ENCODE measurements at places on chromosomes 12 and 14. TPM values are rescaled to one million over a fixed set of nuclear protein-coding genes. Genes with fewer than 3 reads are reported as not detected.
A peak's percentile ranks its signal among the peaks of the same experiment; 100 is the strongest.

Gene NKX2-8
- total RNA-seq: not detected

Gene MGP
- total RNA-seq: 16.8 TPM

Gene TWF1
- total RNA-seq: 180 TPM

Gene BHLHE41
- 4.7 TPM for total RNA-seq

Gene ARHGAP9
- 0.36 TPM for total RNA-seq

DNA sequence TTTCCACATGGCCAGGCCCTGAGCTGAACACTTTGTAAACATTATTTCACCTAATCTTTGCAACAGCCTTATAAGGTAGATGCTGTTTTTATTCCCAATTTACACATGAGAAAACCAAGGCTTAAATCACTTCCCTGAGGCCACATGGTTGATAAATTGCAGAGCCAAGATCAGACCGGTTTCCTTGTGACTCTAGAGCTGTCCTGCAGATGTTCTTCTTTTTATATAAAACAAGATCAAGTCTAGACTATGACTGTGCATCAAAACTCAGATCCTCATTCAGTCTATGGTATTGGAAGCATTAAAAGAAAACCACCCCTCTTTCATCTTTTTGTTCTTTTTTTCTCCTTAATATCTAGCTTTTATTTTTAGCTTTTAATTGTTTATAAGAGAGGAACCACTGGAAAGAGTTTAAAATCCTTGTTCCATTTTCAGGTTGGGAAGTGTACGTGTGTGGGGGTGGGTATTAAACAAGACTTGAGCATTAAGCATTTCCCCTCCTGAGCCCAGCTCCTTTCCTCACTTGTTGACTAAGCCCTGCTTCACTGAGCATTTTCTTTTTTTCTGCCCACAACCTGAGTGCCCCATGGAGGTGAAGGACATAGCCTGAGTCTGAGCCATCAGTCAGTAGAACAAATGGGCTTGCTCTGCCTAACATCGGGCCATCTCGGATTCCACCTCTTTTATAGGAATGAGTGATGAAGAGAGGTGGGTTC is 45.4 kb downstream of the GPATCH2L start:
- H3K36me3 ChIP-seq: peaks cover 69% of the 10 kb centered on the region
- peaks cover 5% of the 10 kb centered on the region for H3K4me1 ChIP-seq
- DNase-seq: no peak
- no peaks in the 10 kb centered on the region for H3K27me3 ChIP-seq
- no peak overlapping the region for H3K27ac ChIP-seq

GRCh38 chr12:93235881-93236280 is 141.8 kb upstream of the NUDT4 start:
- no peak overlapping the region for H3K4me3 ChIP-seq
- H3K4me1 ChIP-seq: no peaks in the 10 kb centered on the region
- no peak overlapping the region for H3K27ac ChIP-seq
- no peaks in the 10 kb centered on the region for H3K36me3 ChIP-seq
- no peak for DNase-seq

DNA sequence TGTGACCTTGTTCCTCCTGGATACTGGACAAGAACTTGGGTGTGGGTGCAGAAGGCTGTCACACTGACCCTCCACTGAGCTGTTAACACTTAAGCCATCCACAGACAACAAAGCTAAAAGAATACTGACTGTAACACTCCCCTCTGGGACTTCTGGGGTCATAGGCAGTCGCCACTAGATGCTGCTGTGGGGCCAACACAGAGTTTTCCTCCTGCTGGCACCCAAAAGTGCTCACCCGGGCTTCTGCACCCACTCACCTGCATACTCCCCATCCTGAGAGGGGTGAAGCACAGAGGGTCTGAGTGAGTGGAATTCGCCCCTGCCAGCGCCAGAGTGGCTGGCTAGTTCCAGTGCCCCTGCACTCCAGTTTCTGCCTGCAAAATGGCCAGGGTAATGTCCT is 422.4 kb upstream of the LMO3 start:
- no peak overlapping the region for H3K4me3 ChIP-seq
- no peak for DNase-seq
- no peaks in the 10 kb centered on the region for H3K4me1 ChIP-seq
- no peaks in the 10 kb centered on the region for H3K27me3 ChIP-seq
- H3K27ac ChIP-seq: no peak overlapping the region

DNA sequence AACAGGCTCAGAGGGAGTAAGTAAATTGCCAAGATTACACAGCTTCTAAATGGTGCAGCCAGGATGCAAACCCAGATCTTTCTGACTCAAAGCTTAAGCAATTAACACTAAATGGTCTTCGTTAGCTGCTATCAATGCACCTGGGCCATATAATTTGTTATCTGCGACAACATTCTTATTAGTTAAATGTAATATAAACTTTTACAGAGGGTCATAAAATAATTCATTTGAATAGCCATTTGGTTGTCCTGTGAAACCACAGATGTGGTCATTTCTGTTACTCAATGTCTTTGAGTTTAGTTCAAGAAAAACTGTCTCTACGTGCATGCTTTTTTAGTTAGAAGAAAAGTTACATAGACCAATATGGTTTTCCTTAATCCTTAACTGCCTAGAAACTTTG is 22.1 kb upstream of the NAP1L1 start:
- peaks cover 7% of the 10 kb centered on the region for H3K4me1 ChIP-seq
- no peak overlapping the region for H3K27ac ChIP-seq

GRCh38 chr14:61051051-61051450 is 70.0 kb downstream of the SLC38A6 start:
- no peaks in the 10 kb centered on the region for H3K36me3 ChIP-seq
- peaks cover 2% of the 10 kb centered on the region for H3K4me1 ChIP-seq
- no peak overlapping the region for H3K4me3 ChIP-seq
- no peaks in the 10 kb centered on the region for H3K27me3 ChIP-seq
- DNase-seq: no peak

DNA sequence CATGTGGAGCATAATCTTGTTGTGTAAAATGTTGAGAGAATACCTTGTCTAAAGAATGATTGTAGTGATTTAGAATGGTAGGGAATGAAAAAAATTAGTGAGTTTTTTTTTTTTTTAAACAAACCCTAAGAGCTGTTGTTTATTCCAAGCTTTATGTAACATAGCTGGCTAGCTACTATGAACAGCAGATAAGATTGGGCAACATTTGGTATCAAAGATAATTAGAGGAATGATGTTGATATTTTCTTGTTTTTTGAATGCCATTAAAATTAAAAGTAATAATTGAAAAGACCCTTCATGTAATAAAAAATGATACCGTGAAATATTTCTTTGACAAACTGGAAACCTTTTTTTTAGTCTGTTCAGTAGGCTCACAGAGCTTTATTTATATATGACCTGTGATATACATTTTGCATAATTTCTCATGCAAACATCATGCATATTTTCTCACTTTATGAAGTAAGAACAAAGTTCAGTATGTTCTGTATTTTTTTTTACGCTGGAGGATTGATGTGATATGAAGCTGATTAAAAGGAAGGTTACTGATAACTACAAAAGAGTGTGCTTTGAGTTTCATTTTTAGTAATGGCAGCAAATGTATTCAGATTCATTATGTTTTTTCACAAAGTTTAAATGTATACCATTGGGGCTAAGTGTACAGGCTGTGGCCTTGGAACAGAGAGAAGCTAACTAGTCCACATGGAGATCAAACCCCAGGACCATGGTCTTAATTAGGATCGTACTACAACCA is 8.1 kb downstream of the CPSF6 start:
- no peak overlapping the region for H3K27ac ChIP-seq
- H3K4me1 ChIP-seq: no peaks in the 10 kb centered on the region
- H3K36me3 ChIP-seq: no peaks in the 10 kb centered on the region

DNA sequence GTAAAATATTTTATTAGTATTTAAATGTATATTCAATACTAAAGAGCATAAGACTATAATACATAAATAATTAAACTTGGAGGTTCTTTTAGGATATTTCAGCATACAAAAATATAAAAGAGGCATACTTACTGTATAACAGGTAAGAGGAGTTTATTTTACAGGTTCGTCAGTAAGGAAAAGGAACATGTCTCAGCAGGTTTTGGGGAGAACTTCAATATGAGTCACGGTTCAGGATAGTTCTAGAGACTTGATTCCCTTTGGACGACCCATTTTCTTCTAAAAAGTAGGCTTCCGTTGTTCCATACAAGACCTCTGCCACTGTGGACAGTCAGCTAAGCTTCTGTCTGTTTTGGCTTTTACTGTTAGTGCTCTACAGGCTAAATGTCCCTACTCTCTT is 181.1 kb downstream of the ALX1 start:
- no peaks in the 10 kb centered on the region for H3K36me3 ChIP-seq
- H3K27me3 ChIP-seq: no peaks in the 10 kb centered on the region
- no peaks in the 10 kb centered on the region for H3K4me1 ChIP-seq
- no peak overlapping the region for H3K4me3 ChIP-seq

DNA sequence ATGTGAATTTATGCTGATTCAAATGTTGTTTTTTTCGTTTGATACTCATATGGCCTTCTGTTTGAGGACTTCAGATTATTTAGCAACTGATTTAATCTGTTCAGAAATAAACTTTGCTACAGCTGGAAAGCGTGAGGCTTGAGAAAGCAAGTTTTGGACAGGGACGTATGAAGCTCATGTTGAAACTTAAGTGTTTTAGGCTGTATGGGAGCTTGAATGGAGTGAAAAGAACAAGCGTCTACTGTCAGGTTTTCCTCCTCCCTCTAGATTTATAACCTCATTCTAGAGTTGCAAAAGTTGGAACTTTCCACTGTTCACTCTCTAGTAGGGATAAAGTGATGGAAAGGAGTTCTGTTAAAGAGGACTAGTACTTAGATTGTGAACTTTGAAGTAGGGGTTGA is 1.0 kb downstream of the PRPF39 start:
- H3K27me3 ChIP-seq: no peaks in the 10 kb centered on the region
- peak overlapping the region; percentile 80 for H3K4me3 ChIP-seq
- H3K27ac ChIP-seq: peak overlapping the region; percentile 82
- H3K4me1 ChIP-seq: peaks cover 31% of the 10 kb centered on the region
